ENCODE measurements at places on chromosomes 2 and 18.
A peak's percentile ranks its signal among the peaks of the same experiment; 100 is the strongest.

DNA sequence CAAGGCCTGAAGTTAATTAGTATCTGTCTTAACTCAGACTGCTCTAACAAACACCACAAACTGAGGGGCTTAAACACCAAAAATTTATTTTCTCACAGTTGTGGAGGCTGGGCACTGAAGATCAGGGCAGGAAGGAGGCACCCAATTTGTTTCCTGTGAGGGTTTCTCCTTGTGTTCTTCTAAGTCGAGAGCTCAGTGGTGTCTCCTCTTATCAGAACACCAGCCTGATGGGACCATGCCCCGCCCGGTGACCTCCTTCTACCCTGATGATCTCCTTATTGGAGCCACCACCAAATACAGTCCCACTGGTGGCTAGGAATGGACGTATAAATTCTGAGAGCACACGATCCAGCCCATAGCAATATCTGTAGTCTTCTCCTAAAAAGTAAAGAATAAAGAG, 20.5 kb downstream of the TMEM18 start:
- DNase-seq, result no peak

GRCh38 chr2:75066121-75066902, 107.9 kb downstream of the POLE4 start:
- DNase-seq, result no peak

DNA sequence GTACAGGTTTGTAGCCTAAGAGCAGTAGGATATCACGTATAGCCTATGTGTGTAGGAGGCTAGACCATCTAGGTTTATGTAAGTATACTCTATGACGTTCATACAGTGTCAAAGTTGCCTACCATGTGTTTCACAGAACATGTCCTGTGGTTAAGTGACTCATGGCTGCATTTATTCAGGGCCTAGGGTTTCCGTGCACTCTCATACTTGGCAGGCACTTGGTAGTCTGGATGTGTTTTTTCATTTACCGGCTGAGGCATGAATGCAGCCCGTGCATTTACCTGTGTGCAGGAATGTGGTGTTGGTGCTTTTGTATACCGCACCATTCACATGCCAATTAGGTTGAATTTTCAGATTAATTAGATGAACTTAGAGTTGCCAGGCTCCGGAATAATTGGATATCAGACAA, 43.4 kb downstream of the MYL12B start:
- DNase-seq, result peak; percentile 66

- no peak for DNase-seq
Observed at GRCh38 chr18:1014509-1014908, 109.8 kb downstream of the ADCYAP1 start.

GRCh38 chr2:162390801-162391200, 46.9 kb downstream of the GCA start:
- DNase-seq, result no peak

DNA sequence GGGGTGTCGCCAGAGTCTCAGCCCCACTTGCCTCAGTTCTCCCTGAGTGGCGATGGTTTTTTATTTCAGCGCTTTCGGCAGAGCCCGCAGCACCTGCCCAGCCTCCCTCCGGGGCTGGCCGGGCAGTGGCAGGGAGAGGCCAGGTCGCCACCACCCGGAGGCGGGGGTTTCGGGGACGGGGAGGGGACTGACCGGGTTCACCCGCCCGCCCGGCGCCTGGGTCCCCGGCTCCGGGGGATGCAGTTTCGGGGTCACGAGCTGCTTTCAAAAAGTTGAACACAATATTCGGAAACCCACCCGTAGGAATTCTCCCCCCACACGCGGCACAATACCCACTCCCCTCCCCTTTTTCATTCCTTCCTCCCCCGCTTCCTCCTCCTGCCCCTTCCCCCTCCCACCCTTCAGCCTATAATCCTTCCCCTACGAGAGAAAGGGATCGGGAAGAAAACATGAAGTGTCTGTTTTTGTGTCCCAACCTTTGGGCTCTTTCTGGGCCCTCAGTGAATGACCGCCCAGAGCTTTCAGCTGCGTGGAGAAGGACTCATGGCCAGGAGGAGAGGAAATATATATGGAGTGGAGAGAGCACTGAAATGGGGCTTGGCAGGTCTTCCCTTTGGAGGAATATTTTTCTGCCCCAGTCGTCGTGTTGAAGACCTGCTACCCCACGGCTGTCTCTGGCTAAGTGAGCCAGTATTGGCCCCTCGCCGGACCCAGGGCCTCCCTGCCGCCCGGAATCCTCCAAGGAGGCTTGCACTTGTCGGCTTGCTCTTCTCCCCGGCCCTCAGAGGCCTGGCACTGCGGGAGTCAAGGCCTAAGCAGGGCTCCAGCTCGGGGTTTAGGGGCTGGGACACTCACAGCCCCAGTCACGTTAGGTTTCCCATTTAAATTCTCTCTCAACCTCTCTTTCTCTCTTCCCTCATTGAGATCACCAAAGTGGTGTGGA, 2.1 kb upstream of the SIX3 start:
- no peak for DNase-seq

GRCh38 chr18:59724103-59724502, 26.9 kb upstream of the CCBE1 start:
- DNase-seq, result no peak

DNA sequence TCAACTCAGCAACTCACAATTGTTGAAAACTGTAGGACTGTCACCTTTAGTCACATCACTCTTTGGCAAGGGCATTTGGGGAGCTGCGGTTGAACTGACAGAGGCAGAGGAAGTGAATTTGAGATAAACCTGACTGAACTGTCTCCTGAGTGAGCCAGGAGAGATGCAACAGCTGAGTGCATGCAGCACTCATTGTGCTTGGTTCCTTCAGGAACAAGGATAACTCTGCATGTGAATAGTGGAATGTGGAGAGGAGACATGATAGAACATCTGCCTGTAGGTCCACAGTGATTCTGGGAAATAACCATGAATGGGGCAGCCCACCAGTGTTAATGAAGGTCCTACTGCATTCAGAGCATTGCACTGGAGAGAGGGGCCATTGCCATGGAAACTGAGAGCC, 494.7 kb downstream of the STK39 start:
- DNase-seq, result no peak

GRCh38 chr2:21328177-21328576, 204.4 kb downstream of the TDRD15 start:
- no peak for DNase-seq

DNA sequence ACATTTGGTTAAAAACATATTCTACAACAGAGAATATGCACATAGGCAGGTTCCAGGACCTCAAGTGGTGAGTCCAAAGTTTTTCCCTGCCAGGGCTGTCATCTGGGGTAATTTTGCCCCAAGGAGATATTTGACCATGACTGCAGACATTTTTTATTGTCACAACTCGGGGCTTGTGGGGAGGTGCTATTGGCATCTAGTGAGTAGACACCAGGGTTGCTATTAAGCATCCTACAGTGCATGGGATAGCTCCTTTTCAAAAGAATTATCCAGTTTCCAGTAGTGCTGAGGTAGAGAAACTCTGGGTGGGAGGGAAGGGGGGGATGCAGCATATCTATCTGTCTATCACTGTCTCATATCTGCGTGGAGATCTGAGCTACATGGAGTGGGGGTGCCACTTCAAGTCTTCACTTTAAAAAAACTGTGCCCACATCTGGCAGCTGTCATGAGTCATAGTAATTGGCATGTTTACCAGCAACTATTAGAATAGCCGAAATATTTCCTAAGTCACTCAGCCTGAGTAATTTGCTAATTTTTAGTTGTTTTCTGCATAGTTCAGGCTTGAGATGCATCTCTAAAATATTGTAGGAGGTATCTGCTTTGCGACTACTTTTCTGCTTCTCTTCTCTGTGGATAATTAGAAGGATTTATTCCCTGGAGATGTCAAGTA, 254.0 kb upstream of the RBMS1 start:
- no peak for DNase-seq

DNA sequence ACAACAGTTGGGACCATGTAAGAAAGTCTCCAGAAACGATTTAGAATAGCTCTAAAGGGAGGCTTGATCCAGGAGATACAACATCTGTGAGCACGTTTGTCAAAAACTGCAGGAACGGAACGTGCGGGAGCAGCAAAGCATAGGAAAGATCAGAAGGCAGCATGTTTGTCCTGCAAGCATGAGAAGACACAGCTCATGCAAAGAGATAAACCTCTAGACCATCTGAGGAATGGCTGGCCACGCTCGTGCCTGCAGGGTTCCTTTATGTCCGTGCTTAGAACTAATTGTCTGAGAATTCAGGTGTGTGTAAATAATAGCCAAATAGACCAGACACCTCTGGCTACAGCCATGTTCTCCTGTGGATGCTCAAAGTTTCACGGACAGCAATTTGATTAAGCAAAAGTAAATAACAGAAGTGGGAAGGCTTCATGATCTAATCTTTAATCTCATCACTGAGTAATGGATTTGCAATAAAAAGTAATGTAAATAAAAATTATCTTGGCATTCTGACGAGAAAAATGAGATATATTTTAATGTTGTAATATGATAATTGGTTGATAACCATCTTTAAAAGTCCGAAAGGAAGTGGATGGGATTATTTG, 534.8 kb upstream of the CDH7 start:
- DNase-seq, result no peak

All from prostate gland (tissue), 2 donors.